ENCODE measurements at places on chromosomes 12 and 14.

GRCh38 chr14:93115821-93116675 is at the start of gene ITPK1:
TSS of gene ITPK1 (minus strand) at chr14:93115925. CDS start at chr14:93115163, 762 bp downstream.
- no peak for DNase-seq

DNA sequence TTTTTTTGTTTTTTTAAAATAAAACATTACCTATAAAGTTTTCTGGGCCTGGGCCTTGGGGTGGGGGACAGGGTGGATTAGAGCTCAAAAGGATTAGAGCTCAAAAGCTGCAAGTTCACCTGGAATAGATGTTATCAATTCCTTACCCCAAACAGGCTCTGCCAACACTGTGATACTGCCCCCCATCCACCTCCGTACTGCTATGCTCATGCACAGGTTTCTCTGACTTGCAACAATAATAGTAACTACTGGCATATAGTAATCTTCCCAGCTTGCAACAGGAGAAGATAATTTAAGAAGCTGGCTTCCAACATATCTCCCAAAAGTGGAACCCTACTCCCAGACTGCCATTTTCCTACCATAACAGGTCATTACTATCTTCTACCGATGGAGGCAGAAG is 51.3 kb upstream of the SLCO1C1 start:
- no peak for DNase-seq

DNA sequence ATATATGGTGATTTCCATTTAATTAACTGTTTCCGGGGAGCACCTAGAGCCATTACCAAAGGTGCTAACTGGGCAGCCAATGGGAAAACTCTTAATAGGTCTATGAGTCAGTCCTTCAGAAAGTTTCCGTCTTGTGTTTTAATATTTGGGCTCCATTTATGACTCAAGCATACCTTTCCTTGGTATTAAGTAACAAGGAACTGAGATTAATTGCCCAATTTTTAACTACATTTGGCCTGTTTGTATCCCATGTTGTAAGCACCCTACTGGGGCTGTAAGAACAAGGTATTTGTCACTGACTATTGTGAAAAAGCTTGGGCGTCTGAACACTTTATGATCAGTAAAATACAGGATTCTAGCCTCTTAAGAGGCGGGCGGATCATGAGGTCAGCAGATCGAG is 62.8 kb upstream of the FOXN3 start:
- no peak for DNase-seq

DNA sequence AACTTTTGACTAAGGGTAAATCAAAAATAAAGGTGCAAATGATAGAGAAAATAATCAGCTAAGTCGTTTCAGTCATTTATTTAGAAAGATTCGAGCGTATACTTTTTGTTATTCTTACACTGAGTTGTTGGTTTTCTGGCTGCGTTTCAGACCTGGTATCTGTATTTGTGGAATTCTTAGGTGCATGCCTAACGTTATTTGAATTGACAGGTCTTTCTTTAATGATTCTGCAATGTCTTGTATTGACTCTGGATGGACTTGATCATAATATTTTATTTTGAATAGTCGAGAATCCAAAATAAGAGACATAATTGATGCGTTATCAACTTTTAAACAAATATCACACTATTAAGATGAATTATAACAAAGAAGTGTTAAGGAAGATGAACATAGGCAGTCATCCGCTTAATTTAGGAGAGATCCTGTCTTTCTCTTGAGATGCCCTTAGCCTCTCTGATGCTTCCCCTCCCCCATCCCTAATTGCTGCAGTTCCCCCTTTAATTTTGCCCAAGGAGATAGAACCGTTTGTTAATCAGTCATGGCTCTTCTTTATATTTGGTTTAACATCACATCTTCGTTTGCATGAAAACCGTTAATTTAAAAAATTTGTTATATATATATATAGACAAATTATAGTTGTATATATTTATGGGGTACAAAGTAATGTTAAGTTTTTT is 1.8 kb downstream of the ALX1 start:
- no peak for DNase-seq

- no peak for DNase-seq
Measured at GRCh38 chr12:68102731-68103130, 56.8 kb downstream of the IFNG start.

DNA sequence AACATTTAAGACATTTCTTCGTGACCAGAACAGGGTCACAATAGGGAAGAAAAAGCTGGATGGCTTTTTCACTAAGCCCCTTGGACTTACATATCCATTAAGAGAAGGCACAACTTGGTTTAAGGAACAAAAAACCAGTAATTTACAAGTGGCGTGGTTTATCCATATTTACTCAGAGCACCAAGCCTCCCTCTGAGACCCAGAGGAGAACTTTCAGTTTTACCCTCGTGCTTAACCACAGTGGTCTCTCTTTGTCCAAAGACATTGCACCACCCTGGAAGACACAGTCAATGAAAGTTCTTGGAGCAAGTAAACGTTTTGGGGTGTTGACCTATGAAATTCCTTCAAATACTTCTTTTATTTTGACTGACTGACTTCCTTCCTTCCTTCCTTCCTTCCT is 52.5 kb downstream of the SSPN start:
- no peak for DNase-seq

DNA sequence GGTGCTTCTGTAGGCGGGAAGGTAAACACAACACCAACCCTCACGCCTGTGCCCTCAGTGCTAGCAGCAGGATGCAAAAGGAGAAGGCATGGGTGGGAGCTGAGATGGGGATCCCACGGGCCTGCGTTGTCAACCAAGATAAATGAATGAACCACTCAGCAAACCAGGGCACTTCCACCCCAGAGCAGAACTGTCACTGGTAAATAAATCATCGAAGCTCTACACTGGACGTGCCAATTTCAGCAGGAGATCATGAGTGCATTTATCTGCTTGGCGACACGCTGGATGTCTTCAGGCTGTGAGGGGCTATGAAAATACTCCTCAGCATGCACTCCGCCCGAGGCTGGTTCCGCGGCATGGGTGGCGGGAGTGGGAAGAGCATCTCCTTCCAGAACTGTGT is 33.2 kb downstream of the HSPB8 start:
- DNase-seq = no peak

DNA sequence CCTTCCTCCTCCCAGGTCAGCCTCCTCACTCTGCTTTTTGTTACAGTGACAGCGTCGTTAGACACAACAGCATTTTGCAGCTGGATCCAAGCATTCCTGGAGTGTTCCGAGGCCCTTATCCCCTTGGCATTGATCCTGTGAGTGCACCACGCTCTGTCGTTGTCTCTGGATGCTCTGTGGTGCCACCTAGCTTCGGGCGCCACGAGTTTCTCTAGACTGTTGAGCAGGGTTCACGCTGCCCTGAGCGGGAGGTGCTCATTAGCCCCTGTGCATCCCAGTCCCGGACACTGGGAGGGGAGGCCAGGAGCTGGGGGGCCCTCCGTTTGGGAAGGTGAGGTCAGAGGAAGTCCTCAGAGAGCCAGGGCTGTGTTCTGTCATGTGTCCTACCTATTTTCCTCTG is 17.3 kb upstream of the DNAH10 start:
- DNase-seq = no peak

GRCh38 chr12:100956311-100956852 is 161.8 kb downstream of the ANO4 start:
- DNase-seq = no peak

DNA sequence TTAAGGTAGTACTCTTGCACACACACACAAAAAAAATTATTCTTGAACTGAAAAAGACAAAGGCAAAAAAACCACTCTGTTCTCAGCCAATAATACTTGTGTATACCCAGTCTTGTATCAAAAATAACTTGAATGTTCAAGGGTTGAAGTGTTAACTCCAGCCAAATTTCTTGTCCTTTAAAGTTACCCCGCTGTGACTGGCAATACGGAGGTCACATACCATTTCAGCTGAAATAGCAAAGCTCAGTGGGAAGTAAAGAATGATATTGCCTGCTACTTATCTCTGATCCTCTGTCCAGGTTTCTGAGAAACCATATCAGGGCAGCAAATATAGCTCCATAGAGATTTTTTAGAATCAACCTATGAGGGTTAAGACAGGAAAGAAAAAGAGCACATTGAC is 167.4 kb downstream of the C12orf50 start:
- DNase-seq = no peak

DNA sequence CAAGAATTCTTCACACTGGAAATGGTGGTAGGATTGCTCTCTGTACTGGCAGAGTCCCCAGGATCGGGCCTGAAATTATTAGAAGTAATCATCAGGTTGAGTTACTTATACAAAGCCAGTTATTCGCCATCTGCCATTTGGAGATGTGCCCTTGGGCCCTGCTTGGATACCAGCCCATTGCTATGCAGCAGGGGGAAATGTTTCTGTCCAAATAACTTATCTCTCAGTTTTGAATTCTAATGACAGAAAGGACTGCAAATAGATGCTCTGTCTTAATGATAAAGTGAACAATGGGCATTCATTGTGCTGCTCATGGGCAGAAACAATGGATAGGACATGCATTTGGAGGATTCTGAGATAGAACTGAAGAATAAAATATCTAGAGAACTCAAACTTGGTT is 139.1 kb upstream of the PELI2 start:
- DNase-seq = no peak

DNA sequence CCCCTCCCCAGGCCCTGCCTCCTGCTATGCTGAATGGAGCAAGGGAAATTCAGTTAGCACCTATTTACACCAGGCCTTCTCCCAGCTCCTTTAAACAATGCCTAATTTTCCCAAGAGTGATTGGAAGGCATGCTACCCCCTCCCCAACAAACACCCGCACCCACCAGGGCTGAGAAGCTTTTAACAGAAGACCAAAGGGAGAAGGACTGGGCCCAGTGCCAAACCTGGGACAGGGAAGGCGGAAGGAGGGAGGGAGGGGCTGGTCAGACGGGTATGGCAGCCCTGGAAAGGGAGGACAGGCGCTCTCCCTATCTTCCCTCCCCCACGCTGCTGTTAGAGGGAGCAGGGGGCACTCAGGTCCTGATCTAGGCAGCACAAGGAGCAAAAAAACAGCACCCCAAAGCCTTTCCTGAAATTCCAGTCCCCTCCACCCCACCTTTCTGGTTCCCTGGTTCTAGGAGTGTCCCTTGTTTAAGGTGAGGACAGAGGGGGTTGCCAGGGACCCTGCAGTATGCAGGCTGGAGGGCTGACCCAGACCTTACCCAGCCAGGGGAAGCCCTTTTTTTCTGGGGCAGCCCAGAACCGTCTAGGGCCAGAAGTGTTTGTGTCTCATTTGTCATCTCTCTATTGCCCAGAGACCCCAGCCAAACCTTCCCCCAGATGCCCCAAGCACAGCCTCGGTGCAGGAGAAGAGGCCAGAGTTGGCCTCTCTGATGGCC is 2.4 kb upstream of the KRT8 start:
- peak; percentile 55 for DNase-seq

DNA sequence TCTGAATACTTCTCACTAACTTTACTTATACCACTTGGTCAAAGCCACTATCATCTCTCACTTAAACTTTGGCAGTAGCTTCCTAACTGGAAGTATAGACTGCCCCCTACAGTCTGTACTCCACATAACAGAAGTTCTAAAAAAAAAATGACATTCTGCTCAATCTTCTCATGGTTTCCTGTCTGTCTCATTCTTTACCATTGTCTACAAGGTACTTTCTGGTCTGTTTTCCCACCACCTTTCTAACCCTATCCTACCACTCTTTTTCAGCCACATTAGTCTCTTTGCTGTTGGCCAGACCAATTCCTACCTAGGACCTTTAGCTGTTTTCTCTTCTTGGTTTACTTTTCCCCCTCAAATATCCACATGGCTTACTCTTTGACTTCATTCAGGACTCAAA is 14.7 kb downstream of the CPSF6 start:
- no peak for DNase-seq

DNA sequence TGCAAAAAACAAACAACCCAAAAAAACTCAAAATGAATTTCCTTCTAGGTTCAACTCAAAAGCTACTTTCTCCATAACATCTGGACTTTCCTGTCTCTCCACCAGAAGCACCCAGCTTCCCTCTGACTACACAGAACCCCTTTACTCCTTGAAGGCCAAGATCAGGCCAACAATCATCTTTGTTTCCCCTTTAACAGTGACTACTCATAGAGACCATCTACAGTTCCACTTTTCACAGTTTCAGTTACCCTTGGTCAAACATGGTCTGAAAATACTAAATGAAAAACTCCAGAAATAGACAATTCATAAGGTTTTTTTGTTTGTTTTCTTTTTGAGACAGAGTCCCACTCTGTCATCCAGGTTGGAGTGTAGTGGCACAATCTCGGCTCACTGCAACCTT is 11.8 kb downstream of the GCH1 start:
- DNase-seq = no peak

- DNase-seq = no peak
Measured at GRCh38 chr12:85043829-85044228, 7.7 kb downstream of the LRRIQ1 start.

- DNase-seq = no peak
Measured at GRCh38 chr14:80754696-80755095, 186.8 kb downstream of the CEP128 start.

DNA sequence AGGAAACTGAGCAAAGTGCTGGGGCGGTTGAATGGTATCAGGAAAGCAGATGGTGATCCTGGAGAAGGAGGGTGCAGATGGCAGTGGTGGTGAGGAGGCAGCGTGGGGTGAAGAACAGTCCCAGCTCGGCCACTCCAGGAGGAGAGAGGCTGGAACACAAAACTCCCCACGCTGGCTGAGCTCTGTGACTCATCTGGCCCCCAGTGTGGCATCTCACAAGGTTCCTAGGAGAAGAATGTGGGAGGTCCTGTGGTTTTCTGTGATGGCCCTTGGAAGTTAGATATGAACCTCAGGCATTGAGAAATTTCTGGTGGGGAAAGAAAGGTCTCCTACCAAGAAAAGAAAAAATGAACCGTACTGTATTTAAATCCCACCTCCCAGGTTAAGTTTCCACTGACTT is 8.0 kb upstream of the NRXN3 start:
- DNase-seq = no peak

GRCh38 chr14:102203382-102203781 is 63.7 kb downstream of the WDR20 start:
- no peak for DNase-seq

DNA sequence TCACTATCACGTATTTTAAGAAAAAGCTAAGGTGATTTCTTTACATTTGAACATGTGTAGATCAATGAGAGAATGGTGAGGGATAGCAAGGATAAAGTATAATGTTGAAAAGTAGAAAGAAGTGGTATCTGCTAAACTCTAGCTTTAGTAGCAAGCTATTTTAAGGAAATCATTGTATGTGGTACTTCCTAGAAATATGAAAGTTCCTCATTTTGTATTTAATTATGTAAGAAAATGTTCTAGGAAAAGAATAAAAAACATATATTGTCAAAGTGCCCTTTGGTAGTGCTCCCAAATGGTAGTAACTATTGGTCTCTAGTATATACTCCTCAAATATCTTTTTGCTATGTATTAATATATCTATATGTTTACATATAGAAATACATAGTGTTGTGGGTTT is 35.7 kb downstream of the RAB21 start:
- no peak for DNase-seq

GRCh38 chr14:98916036-98916435 is 356.0 kb downstream of the BCL11B start:
- no peak for DNase-seq

DNA sequence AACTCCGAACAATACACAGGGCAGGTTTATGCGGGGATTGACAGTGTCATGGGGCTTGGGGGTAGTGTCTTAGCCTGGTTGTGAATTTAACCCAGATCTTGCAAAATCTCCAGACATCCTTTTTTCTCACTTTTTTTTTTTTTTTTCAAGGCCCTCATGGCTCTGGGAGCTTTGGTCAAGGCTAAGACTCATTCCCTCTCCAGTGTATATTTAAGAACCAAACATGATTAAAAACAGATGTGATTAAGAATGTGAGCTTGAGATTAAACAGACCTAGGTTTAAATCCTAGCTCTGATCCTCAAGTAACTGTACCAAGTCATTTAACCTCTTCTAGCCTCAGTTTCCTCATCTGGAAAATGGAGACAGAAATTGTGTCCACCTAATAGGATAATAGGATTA is 151.7 kb upstream of the FUT8 start:
- no peak for DNase-seq
